Activated CD4-positive, alpha-beta T cell treated with anti-CD3 and anti-CD28 coated beads, Interleukin-2, amount 10 ng/mL, durations not matched to agents 7 days and 5 days (primary cell): ENCODE measurements at places on chromosomes 2 and 18. TPM values are rescaled to one million over a fixed set of nuclear protein-coding genes. Genes with fewer than 3 reads are reported as not detected.
A peak's percentile ranks its signal among the peaks of the same experiment; 100 is the strongest.

DNA sequence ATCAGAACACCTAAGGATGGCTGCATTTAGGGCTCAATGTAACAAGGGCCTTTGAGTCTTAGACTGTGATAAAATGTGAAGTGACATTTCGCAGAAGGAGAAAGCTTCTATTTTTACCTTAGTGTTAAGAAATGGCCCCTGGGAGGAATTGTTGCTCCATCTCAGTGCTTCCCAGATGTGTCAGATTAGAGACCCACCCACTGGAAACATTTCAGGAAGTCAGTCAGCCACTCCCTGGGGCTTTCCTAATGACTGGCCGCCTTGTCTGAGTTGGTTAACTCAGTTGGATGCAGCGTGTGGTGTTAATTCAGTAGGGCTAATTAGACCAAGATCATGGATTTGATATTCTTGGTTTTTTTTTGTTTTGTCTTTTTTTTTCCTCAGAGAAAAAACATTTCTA lies 355.9 kb downstream of the PIK3C3 start:
- no peak overlapping the region for H3K27ac ChIP-seq
- no peak for DNase-seq
- no peak overlapping the region for H3K4me3 ChIP-seq
- H3K4me1 ChIP-seq, result no peaks in the 10 kb centered on the region

- H3K36me3 ChIP-seq, result no peaks in the 10 kb centered on the region
- peaks cover 11% of the 10 kb centered on the region for H3K4me1 ChIP-seq
- no peak for DNase-seq
- H3K27me3 ChIP-seq, result peaks cover 5% of the 10 kb centered on the region
- H3K27ac ChIP-seq, result no peak overlapping the region
- no peak overlapping the region for H3K4me3 ChIP-seq
Measured at GRCh38 chr2:72936660-72937355, 19.5 kb downstream of the EMX1 start.

GRCh38 chr2:96024336-96025193 lies 10.2 kb downstream of the GPAT2 start:
- peaks cover 3% of the 10 kb centered on the region for H3K4me1 ChIP-seq
- no peak overlapping the region for H3K4me3 ChIP-seq
- no peaks in the 10 kb centered on the region for H3K27me3 ChIP-seq

GRCh38 chr2:180364719-180365118 lies 357.6 kb upstream of the CWC22 start:
- no peak overlapping the region for H3K4me3 ChIP-seq
- H3K27ac ChIP-seq, result no peak overlapping the region
- H3K27me3 ChIP-seq, result no peaks in the 10 kb centered on the region
- no peaks in the 10 kb centered on the region for H3K36me3 ChIP-seq

PIEZO2 gene
- total RNA-seq, result not detected

DNA sequence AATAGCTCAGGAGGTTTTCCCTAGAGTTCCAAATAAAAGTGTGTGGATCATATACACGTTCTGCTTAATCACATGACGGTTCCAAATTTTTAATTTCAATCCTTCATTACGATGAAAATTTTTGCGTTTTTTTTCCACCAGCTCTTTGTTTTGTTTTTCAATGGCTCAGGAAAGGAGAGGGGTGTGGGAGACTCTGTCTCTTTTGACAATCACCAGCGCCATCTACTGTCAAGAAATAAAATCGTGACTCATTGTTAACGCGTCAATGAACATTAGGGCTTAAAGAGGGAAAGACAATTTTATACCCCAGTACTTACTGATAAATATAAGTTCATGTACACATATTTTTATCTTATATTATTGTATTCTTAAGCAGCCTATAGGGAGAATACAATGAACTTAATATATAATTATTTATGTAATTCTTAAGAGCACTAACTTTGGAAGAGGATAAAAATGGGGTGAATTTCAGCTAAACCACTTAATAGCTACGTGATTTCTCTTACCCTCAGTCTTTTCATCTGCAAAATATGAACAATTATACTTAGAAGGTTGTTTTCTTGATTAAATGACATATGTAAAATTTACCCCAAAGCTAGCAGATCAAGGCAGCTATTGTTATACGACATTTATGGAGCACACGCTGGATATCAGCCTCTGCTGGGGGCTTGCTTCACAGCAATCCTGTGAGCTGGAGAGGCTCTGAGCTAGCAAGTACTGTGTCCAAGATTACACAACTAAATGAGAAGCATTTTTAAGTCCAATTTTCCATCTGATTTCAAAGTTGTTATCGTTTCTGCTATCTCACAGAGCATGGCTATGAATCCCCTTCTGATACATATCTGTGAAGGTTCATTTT lies 47.4 kb upstream of the RMDN2 start:
- H3K36me3 ChIP-seq, result no peaks in the 10 kb centered on the region
- H3K27ac ChIP-seq, result no peak overlapping the region
- H3K4me1 ChIP-seq, result peaks cover 7% of the 10 kb centered on the region
- no peak overlapping the region for H3K4me3 ChIP-seq
- peak; percentile 61 for DNase-seq

RAPGEF4 gene
- total RNA-seq, result 0.62 TPM

DNA sequence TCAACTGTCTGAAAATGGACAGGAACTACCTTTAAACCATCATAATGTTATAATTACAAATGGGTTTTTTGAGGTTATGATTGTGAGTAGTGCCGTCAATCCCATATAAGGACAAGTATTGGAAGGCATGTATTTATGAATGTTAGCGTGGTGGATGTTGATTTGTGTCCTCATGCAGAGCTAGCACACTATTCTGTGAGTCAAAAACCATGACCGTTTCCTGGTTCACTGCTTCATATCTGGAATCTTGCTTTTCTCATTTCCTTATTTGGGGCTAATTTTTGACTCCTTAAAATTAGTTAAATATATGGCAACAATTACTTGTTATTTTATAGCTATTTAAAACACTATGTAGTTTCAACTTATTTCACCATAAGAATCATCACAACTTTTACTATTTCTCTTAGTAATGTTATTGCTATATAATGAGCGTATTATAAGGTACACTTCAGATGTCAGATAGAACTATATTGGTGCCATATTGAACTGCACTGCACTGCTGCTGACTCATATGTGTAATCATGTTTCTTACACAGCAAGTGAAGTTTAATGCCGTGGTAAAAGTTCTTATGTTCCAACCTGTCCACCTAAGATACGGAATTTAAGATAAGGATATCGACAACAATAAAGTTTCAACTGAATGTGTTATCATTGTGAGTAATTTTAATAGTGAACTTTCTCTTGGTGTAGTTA lies 192.8 kb downstream of the PTGR3 start:
- H3K4me1 ChIP-seq, result peaks cover 3% of the 10 kb centered on the region
- H3K27me3 ChIP-seq, result no peaks in the 10 kb centered on the region
- H3K4me3 ChIP-seq, result no peak overlapping the region

- no peaks in the 10 kb centered on the region for H3K27me3 ChIP-seq
- H3K4me3 ChIP-seq, result no peak overlapping the region
- H3K27ac ChIP-seq, result no peak overlapping the region
- no peak for DNase-seq
- H3K4me1 ChIP-seq, result no peaks in the 10 kb centered on the region
Measured at GRCh38 chr2:228613133-228613850, 431.8 kb upstream of the SPHKAP start.

CHPF gene
- total RNA-seq, result 7.8 TPM

DNA sequence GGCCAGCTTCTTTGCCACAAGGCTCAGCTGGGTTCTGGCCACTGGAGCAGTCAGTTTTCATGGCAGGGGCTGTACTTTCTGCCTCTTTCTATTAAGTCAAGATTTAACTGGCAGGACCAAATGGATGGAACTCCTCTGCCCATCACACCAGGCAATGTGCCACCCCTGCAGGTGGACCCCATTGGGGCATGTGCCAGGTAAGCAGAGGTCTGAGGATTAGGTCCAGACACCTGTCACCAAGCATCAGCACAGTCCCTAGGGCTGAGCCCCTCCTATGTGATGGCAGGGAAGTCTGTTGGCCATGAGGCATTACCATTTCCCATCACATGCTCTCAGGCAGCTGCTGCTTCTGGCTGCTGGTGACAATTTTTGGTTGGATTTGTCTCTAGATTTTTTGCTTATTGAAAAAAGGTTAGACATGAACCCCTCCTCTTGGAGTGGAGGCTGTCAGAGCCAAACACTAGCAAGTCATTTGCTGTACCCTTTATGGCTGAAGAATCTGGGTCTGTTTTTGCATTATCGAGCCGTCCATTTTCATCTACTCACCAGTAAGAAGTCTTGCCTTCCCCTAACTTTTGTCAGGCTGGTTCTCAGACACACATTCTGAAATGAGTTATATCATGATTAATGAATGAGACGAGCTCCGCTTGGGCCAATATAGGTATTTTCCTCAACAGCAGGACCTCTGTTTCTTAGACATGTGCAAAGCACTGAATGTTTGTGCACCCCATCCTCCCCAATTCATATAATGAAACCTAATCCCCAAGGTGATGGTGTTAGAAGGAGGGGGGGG lies 328.0 kb downstream of the TSN start:
- peaks cover 2% of the 10 kb centered on the region for H3K27me3 ChIP-seq
- H3K4me1 ChIP-seq, result no peaks in the 10 kb centered on the region
- H3K27ac ChIP-seq, result no peak overlapping the region
- no peaks in the 10 kb centered on the region for H3K36me3 ChIP-seq
- DNase-seq, result no peak
- H3K4me3 ChIP-seq, result no peak overlapping the region

DNA sequence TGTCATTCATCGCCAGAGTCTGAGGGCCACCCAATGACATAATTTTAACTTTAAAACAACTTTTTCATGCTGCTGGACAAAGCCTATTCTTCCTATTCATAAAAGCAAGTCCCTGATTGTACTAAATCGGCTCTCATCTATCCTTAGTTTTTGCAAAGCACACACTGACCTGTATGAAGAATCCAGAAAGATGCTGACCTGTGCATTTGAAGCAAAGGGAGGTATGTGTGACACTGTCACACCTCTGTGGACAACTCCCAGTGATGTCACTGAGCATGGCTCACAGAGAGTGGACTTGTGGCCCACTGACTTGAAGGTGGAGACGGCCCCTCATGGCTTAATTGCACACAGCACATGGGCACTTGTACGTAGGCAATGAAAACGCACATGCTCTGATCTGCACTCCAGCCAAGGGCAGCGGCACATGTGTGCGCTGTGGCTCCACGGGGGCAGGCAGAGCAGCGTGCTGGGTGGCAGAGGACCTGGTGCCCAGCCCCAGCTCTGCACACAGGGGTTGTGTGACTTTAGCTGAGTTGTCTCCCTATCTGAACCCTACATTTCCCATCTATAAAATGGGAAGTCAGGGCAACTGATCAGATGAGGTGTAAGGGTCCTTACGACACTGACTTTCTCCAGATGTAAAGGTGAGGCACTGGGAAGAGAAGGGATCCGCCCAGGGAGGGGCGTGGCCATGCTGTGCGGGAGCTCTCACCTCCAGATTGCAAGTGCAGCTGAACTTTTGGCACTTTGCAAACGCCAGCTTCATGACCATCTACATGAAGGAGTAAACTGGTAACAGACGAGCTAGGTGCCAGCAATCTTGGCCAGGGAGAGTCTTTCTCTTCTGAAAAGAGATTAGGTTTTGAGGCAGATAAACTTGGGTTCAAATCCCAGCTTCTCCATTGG lies 14.3 kb upstream of the ODC1 start:
- no peaks in the 10 kb centered on the region for H3K36me3 ChIP-seq
- H3K4me3 ChIP-seq, result no peak overlapping the region
- peaks cover 7% of the 10 kb centered on the region for H3K27me3 ChIP-seq
- no peaks in the 10 kb centered on the region for H3K4me1 ChIP-seq

SLC14A1 gene
- 8.7 TPM for total RNA-seq

DNA sequence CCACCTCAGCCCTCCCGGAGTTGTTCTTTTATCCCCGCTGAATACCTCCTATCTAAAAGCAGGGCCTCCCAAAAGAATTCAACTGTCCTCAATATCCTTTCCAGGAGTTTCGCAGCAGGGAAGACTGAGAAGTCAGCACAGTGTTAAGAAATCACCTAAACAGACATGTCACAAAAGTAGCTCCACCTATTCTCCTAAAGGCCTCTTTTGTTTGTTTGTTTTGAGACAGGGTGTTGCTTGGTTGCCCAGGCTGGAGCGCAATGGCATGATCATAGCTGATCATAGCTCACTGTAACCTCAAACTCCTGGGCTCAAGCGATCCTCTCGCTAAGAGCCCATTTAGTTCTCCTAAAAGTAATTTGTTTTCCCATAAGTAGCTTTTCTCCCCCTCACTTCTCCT lies 53.8 kb downstream of the TEX44 start:
- H3K27me3 ChIP-seq, result peaks cover 2% of the 10 kb centered on the region
- H3K4me1 ChIP-seq, result peaks cover 24% of the 10 kb centered on the region
- no peaks in the 10 kb centered on the region for H3K36me3 ChIP-seq
- no peak overlapping the region for H3K4me3 ChIP-seq
- DNase-seq, result no peak

DNA sequence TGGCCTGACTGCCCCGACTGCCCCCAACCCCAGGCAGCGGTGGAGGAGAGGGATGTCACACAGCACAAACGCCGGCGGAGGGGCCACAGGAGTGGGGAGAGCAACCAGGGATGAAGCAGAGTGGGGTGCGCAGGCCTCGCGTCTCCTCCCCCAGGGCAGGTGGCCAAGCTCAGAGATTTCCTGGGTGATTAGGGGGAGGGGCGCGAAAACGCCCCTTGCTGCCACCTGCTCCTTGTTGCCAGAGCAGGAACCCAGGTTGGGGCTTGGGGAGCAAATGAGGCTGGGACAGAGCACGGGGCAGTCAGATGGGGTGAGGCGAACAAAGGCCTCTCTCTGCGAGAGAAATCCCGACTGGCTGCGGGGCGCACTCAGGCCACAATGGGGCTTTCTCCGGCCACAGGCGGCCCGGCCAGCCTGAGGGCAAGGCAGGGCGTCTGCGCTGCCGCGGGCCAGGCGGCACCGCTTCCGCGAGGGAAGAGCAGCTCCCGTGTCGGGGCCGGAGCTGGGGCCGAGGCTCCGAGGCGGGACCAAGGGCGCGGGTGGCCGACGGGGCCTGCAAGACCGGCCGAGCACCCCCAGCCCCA lies 11.5 kb downstream of the TEX44 start:
- no peaks in the 10 kb centered on the region for H3K36me3 ChIP-seq
- no peak for DNase-seq
- H3K4me1 ChIP-seq, result peaks cover 24% of the 10 kb centered on the region
- H3K4me3 ChIP-seq, result peak overlapping the region; percentile 44
- H3K27me3 ChIP-seq, result peaks cover 5% of the 10 kb centered on the region

MMADHC gene
- total RNA-seq, result 94.5 TPM
